ENCODE measurements at places on chromosomes 16 and 17. TPM values are rescaled to one million over a fixed set of nuclear protein-coding genes. Genes with fewer than 3 reads are reported as not detected.

DNA sequence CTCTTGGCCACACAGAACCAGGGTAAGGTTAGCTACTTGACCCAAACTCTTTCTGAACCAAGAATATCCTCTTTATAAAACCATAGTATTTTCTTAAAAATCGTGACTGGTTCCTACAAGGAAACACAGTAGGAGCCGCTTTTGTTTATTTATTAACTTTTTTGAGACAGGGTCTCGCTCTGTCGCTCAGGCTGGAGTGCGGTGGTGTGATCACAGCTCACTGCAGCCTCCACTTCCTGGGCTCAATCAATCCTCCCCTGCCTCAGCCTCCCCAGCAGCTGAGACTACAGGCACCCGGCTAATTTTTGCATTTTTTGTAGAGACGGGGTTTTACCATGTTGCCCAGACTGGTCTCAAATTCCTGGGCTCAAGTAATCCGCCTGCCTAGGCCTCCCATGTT is 14.7 kb upstream of the LITAF start:
- no peak for DNase-seq

DNA sequence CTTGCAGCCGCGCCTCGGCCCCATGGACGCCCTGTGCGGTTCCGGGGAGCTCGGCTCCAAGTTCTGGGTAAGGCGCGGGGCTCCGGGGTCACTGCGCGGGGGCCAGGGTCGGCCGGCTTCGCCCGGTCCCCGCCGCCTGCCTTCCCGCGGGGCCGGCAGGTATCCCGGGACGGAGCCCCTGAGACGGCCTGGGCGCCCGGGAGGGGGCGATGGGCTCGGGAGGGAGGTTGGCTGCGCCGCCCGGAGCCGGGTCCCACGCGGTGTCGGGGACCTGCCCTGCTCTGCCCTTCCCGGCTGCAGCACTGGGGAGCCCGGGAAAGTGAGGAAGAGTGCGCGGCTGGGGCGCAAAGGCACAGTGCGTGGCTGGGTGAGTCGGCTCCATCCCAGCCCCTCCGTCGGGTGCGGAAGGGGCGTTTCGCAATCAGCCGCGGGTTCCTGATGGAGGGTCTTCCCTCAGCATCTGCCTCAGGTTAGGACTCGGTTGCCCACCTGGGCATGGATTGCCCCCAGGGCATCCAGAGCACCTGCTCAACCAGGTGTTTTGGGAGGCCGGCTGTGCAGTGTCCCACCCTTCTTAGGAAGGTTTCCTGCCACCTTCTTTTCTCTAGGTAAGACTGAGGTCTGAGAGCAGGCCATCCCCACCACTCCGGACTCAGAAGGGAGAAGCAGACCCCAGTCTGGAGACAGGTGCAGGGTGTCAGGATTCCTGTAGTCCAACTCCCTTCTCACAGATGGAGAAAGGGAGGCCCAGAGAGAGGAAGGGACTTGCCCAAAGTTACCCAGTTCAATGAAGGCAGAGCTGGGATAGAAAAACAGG is 442 bp downstream of the ABCC3 start:
- no peak for DNase-seq

DNA sequence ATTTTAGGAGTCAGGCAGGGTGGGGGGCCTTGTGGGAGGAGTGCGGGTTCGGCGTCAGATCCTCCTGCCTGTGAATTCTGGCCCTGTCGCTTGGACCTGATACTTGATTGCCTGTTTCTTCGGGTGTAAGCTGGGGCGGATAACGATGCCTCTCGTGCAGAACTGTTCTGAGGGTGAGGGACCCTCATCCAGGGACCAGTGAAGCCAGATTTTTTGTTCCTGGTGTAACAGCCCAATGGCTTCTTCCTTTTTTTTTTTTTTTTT is 1.3 kb downstream of the TBCD start:
- DNase-seq = no peak

- DNase-seq = peak; percentile 58
These were observed 76.6 kb downstream of the CLEC16A start for GRCh38 chr16:11020792-11021551.

GRCh38 chr16:90011908-90012501 is 7.3 kb downstream of the DBNDD1 start:
- DNase-seq = no peak

DNA sequence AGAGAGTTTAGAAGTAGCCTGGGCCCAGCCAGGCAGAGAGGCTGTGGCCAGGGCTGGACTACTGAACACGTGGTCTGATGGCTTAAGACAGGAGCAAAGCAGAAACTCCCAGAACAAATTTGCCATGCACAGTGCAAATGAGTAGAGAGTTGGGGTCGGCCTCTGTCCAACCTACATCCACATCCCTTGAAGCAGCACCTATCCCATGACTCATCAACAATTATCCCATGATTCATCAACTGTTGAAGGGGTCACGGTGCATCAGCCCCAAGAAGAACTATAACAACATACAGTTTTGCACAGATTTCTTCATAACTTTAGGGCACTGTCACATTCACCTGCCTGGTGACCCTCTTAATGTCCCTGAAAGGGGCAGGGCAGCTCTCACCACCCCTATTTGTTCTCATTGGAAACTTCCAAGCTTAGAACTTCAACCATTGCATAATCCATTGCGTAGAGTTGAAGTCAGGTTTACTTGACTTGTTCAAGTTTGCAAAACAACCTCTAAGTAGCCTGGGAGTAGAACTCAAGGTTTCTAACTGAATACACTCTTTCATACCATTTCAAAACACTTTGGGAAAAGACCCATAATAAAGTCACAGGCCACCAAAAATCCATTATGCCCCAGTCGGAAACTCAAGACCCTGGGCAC is 235.2 kb upstream of the CDH5 start:
- DNase-seq = no peak

GRCh38 chr16:21339941-21340340 is 61.9 kb upstream of the CRYM start:
- DNase-seq = no peak

DNA sequence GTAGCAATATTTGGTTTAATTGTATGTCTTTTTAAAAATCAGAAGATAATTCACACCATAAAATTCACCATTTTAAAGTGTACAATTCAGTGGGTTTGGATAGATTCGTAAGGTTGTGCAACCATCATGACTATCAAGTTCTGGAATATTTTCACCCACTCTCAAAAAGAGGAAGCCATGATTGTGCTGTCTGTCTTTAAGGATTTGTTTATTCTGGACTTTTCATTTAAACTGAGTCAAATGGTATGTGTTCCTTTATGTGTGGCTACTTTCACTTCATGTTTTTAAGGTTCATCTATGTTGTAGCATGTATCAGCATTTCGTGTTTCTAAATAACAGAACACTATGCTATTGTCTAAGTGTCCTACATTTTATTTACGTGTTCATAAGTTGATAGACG is 68.1 kb upstream of the CPHXL start:
- no peak for DNase-seq

GRCh38 chr17:76527430-76528111 is 9.9 kb downstream of the CYGB start:
- DNase-seq = no peak

GRCh38 chr17:9818760-9819159 is 3.1 kb downstream of the GSG1L2 start:
- no peak for DNase-seq

DNA sequence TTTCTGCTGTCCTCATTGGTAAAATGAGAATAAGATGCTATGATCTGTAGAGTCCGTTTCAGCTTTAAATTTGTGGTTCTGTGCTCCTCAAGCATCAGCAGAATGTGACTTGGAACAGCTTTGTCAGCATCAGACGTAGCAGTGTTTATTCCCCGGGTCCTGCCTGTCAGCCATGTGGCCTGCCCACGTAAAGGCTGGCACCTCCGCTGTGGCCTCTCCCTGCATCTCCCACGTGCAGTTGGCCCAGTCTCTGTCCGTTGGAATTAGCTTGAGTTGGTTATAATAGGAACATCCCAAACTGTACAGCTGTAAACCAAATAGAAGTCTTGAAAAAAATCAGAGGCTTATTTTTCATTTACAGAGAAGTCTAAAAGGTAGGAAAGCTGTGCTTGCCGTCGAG is 61.7 kb downstream of the ARHGAP44 start:
- no peak for DNase-seq

DNA sequence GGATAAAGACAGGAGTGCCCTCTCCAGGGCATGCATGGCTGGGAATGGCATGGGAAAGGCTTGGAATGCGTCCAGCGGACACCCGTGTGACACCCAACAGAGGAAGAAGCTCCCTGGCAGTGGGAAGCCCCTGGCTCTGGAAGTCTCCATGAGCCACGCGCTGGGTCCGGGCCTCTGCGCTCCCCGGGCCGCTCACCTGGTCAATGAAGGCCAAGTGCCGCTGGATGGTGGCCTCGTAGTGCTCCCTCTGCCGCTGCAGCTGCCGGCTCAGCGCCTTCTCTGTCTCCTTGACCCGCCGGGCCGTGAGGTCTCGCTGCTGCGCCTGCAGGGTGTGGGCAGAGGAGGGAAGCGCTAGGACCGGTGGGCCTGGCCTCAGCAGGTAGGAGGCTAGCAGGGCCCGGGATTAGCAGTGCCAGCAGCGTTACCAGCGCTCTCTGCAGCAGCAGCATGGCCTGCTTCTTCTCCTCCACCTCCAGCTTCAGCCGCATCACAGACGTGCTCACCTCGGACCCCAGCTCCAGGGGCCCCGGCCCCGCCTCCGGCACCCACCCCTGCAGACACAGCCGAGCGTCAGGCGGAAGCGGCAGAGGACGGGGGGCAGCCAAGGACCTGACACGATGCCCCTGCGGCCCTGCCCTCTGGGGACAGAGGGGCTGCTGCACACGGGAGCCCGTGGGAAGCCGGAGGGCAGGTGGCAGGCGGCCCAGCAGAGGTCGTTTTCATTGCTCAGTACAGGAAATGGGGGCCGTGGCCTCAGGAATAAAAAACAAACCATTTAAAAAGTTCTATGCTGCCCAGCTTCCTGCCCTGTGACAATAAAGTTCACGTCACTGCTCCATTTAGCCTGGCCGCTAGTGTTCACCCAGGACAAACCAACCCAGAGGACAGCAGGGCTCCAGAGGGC is 26.0 kb downstream of the CEP131 start:
- no peak for DNase-seq

DNA sequence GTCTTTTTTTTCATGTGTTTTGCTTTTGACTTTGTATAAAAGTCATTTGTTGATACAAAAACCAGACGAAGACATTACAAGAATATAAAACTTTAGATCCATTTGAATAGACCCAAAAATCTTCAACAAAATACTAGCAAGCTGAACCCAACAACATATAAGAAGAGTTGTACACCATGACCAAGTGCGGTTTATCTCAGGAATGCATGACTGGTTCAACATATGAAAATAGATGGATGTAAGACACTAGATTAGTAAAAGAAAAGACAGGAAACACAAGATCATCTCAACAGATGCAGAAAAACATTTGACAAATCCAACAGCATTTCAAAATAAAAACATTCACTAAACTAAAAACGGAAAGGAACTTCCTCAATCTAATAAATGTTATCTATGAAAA is 69.0 kb downstream of the TBC1D16 start:
- no peak for DNase-seq

DNA sequence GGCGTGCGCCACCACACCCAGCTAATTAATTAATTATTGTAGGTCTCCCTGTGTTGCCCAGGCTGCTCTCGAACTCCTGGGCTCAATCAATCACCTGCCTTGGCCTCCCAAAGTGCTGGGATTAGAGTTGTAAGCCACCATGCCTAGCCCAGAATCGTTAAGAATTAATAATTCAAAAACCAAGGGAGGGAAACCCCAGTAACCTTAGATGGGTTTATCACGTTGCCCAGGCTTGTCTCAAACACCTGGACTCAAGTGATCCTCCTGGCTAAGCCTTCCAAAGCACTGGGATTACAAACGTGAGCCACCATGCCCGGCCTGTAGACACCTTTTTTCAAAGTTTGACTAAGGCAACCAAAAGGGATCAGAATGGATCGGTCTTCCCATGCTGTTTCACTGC is 21.6 kb downstream of the CD300LF start:
- no peak for DNase-seq

DNA sequence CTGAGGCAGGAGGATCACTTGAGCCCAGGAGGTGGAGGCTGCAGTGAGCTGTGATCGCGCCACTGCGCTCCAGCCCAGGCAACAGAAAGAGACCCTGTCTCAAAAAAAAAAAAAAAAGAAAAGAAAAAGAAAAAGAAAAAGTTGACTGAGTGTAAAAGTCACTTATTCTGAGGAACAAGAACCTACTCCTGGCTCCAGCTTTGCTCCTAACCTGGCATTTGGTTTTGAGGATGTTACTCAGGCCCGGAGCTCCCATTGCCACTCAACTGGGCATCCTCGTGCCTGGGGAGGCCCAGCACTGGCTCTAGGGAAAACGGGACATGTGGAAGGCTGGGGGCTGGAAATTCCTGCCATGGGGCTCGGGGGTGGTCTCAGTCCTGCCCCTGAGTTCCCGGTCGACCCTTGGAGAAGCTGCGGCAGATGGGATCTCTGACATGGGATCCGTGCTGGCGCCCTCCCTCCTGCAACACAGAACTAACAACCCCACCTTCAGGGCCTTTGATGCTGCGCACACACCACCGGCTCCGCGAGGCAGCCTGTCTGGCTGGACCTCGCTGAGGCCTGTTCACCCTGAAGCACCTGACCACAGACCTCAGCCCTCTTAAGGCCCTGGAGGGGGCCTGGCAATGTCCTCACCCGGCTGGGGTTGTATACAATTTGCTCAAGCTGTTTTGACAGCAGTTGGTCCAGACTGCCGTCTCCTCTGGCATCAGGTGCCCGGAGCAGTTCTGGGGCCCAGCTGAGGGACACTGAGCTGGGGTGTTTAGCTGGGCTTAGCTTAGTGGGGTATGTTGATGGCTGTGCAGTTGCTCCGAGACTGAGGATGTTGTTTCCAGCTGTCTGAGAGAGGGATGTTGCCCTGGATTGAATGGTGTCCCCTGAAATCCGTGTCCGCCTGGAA is 12.3 kb downstream of the CD7 start:
- DNase-seq = no peak

DNA sequence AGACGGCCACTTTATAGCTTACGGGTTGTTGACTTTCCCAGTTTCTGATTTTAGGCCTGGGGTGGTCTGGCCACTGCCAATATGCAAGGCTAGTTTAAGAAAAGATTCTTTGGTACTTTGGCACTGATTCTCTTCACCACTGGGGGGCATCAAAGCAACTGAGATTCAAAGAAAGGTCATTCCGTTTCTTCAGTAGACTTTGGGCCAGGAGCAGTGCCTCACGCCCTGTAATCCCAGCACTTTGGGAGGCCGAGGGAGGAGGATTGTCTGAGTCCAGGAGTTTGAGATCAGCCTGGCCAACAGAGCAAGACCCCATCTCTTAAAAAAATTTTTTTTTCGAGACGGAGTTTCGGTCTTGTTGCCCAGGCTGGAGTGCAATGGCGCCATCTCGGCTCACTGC is 53.0 kb downstream of the RPA1 start:
- no peak for DNase-seq

GRCh38 chr16:84724606-84725309 is 25.0 kb downstream of the USP10 start:
- DNase-seq = no peak

GRCh38 chr16:49698931-49699840 is 156.7 kb downstream of the ZNF423 start:
- DNase-seq = peak; percentile 52

GRCh38 chr17:76000016-76000754 is 470 bp upstream of the CDK3 start:
- no peak for DNase-seq

- DNase-seq = no peak
These were observed 68.8 kb downstream of the MRC2 start for GRCh38 chr17:62696256-62696655.

The SLC38A8 gene
- not detected for polyA plus RNA-seq

The IRX5 gene
- 13.6 TPM for polyA plus RNA-seq

The SGCA gene
- 311 TPM for polyA plus RNA-seq

The CYTH1 gene
- 23.6 TPM for polyA plus RNA-seq

The ZNF174 gene
- 8.5 TPM for polyA plus RNA-seq

The CD300A gene
- polyA plus RNA-seq = 1.7 TPM

The FAM83G gene
- polyA plus RNA-seq = 3.2 TPM

The SLC13A2 gene
- not detected for polyA plus RNA-seq

The ARMC5 gene
- 7.5 TPM for polyA plus RNA-seq
